Stimulated activated naive CD4-positive, alpha-beta T cell treated with Interleukin-2 at 50 U/mL for 16 hours (primary cell): ENCODE measurements at places on chromosomes 7 and 10.

GRCh38 chr10:29343607-29344038, 54.8 kb downstream of the LYZL1 start:
- DNase-seq, result no peak

- DNase-seq, result no peak
Observed at GRCh38 chr7:93146472-93147141, 1.6 kb downstream of the SAMD9L start.

- no peak for DNase-seq
Observed at GRCh38 chr10:33258967-33259366, 75.5 kb downstream of the NRP1 start.

DNA sequence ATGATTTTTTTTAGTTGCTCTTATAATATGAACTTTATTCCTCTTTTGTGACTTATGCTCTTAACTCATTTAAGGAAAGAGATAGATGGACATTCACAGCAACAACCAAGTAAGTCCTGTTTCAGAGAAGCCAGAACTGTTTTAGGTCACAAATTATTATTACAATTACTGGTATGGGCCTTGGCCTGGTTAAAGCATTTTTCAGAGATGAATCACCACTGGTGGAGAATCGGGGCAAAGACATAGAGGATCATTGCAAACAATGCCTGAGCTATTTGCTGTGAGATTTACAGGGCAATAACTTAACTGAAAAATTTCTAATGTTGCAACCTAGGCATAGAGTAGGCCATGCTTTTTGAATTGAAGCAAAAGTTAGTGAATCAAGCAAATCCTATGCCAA, 138.0 kb upstream of the YAE1 start:
- no peak for DNase-seq

GRCh38 chr10:79065091-79065551, 3.6 kb upstream of the ZMIZ1 start:
- no peak for DNase-seq

- no peak for DNase-seq
Observed at GRCh38 chr7:98974205-98974604, 95.9 kb downstream of the TRRAP start.

DNA sequence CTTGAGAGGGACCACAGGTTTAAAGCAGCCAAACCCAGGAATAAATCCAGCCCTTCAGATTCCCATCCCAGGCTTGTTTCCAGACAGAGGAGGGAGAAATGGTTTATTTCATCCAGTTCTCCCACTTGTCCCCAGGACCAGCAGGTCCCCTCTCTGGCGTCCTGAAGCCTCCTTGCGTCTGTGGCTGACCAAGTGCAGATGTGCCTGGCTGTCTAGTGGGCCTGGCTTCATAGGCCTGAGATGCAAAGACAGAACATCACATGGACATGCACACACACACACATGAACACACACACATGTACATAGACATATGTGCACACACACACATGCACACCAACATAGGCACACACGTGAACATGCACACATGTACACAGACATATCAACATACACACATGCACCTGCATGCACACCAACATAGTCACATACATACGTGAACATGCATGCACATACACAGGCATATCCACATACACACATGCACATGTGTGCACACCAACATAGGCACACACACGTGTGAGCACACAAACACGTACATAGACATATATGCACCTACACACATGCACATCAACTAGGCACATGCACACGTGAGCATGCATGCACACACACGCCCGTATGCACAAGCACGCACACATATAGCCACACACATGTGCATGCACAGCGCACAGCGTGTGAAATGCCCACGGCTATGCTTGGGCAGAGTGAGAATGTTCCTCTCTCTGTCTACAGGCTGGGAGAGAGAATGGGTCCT, 10.7 kb downstream of the FOXL3 start:
- DNase-seq, result no peak
